ENCODE measurements at places on chromosomes 2 and 18.

- DNase-seq = no peak
These were observed 47.2 kb downstream of the METTL8 start for GRCh38 chr2:171386627-171387026.

DNA sequence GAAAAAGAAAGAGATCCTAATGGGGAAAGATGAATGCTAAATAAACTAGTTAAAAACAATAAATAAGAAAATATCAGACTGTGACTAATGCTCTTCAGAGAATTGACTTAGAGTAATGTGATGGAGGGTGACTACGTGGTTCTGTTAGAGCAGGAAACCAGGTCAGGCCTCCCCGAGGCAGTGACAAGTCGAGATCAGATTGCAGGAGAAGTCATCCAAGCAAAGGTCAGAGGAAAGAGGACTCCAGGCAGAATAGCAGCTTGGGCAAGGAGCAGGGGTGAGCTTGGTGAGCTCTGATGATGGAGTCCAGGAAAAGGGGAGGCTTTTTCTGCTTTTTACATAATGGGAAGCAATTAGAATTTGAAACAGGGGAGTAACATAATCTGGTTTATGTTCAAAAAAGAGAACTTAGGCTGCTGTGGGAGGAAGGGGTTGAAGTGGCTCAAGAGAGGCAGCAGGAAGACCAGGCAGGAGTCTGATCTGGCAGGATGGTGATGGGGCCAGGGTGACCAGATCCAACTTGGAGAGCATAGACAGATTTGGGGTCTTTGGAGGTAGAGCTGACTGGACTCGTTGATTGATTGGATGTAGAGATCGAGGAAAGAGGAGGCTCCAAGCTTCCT, 27.3 kb upstream of the ITGB6 start:
- no peak for DNase-seq

GRCh38 chr18:76499637-76500340, 4.7 kb upstream of the ZNF516 start:
- DNase-seq = no peak

GRCh38 chr2:44649381-44649780, 287.6 kb downstream of the CAMKMT start:
- no peak for DNase-seq

GRCh38 chr2:42639340-42640077, 71.1 kb downstream of the MTA3 start:
- no peak for DNase-seq

GRCh38 chr2:74535440-74535965, 5.8 kb downstream of the HTRA2 start:
- DNase-seq = no peak

- no peak for DNase-seq
These were observed 440.4 kb downstream of the CCDC85A start for GRCh38 chr2:56624181-56624580.

- DNase-seq = no peak
These were observed 285.1 kb upstream of the SLC14A2 start for GRCh38 chr18:45330170-45330594.

DNA sequence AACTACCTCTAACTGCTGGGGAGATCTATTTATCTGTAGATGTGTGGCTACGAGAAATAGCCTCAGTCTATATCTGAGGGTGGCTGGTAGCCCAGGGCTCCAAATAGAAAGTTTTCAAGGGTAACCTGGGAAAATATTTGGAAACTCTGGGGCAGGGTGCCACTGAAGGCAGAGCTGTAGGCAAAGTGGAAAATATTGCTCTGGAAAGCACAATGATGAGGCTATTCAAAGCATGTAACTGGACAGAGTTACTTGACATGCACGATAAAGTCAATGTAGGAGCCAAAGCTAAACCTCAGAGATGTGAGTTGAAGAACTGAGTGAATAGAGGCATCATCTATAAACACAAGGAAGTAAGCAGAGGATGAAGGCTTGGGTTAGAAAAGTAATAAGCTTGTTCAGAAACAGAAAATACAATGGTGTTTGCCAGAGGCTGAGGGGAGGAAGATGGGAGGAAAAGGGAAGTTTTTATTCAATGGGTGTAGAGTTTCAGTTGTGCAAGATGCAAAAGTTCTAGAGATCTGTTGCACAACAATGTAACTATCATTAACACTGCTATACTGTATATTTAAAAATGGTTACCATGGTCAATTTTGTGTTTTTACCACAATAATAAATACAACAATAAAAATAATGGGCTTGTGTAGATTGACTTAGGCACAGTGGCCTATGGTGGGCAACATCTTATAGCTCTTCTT, 171.6 kb downstream of the MBD2 start:
- no peak for DNase-seq

DNA sequence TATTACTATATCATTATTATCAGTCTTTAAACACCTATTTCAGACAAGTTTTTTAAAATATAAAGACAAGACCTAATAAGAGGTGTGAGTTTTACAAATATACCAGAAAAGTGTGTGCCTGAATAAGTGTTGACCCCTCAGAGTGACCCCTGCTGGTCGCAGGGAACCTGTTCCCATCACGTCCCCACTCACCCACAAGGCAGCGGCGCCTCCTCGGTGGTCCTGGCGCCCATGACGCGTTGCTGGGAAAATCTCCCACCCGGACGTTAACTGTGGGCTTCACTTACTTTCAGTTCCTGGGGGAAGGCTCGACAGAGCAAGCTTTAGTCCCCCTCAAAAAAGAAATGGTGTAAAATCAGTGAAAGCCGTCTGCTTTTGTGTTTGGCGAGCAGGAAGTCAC, 93.5 kb downstream of the TMEM18 start:
- no peak for DNase-seq

GRCh38 chr2:65279756-65280155, 52.1 kb downstream of the ACTR2 start:
- no peak for DNase-seq

DNA sequence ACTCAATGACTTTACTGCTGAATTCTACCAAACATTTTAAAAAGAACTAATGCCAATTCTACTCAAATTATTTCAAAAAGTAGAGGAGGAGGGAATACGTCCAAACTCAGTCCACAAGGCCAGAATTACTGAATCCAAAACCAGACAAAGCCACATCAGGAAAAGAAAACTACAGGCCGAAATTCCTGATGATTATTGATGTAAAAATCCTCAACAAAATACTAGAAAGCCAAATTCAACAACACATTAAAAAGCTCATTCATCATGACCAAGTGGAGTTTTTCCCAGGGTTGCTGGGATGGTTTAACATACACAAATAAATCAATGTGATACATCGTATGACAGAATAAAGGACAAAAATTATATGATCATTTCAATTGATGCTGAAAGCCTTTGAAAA, 103.9 kb upstream of the UBE2E3 start:
- no peak for DNase-seq

DNA sequence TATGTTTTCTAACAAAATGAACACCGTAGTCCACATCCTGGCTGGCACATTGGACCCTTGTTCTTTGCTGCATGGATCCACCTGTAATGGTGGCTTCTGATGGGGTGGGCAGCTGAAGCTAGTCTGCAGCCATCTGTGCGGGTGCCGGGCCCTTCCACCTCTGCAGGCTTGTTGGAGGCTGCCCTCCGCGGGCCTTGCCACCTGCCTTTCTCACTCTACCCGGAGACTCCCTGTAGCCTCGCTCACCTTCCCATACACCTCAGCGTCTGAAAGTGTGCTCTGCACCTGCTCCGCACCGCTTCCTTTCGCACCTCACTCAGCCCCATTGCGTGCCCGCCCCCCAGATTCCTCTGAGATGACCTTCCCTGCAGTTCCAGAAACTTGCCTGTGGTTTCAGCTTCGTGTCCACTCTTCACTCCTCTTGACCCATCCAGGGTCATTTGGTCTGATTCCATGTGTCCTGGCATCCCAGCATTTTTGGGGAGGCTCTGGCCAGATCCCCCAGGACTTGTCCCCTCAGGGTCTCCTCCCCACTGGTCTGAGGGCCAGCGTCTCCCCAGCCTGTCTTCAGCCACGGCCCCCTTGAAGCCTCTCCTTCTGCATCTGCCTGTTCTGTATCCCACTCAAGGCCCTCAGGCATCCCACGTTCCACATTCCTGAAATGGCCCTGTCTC, 18.2 kb downstream of the ATG4B start:
- no peak for DNase-seq

GRCh38 chr18:1530650-1531049, 626.0 kb downstream of the ADCYAP1 start:
- no peak for DNase-seq

DNA sequence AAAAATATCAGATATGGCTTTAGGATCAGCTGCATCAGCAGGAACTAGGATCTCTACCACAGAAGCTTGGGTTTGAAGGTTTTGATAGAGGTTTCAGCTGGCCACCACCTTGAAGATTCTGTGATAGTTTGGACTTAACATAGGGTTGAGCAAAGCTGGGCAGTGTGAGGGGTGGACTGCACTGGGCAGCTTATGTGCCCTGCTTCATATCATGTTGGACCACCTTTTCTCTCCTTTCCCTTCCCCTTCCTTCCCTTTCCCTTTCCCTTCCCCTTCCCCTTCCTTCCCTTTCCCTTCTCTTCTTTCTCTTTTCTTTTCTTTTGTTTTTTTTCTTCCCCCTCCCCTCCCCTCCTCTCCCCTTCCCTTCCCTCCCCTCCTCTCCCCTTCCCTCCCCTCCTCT, 196.3 kb upstream of the CXCR4 start:
- no peak for DNase-seq
